ENCODE measurements at places on chromosomes 7 and 10.

DNA sequence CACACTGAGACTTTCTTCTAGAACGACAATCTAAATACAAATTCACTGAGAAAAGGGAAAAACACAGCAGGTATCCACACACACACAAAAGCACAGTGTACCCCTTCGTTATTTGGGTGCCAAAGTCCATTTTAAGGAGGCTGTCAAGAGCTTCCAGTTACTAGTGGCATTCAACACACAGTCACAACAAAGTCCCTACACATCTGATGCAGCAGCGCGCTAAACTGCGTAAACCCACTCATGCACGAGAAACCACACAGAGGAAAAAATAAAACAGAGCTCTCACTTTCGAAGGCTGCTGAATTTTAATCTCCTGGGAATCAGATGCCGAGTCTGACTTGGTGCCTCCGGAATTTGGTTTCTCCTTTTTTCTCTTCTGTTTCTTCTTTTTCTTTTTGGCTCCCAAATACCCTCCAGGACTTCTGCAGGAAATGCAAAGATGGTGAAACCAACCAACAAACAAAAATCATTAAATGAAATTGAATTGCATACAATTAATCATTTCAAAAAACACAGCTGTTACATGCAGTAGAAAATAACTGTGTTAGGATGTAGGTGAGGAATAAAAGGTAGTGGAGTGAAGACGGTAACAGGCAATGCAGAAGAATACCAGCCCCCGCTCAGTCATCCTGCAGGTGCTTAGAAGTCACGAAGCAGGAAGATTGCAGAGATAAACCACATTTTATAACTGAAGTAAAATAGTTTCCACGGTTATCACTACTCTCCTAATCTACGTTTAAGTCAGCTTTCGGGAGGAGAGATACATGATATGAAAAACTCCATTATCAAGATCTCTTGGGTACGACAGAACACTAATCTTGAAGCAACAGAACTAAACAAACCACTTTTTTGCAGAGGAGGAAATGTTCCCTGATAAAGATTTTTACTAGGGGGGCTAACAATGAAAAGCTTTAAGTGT, 27.1 kb downstream of the NMT2 start:
- DNase-seq = no peak

- no peak for DNase-seq
Measured at GRCh38 chr10:45470098-45471012, 96.3 kb downstream of the ALOX5 start.

- no peak for DNase-seq
Measured at GRCh38 chr10:106500925-106501525, 663.5 kb downstream of the SORCS1 start.

DNA sequence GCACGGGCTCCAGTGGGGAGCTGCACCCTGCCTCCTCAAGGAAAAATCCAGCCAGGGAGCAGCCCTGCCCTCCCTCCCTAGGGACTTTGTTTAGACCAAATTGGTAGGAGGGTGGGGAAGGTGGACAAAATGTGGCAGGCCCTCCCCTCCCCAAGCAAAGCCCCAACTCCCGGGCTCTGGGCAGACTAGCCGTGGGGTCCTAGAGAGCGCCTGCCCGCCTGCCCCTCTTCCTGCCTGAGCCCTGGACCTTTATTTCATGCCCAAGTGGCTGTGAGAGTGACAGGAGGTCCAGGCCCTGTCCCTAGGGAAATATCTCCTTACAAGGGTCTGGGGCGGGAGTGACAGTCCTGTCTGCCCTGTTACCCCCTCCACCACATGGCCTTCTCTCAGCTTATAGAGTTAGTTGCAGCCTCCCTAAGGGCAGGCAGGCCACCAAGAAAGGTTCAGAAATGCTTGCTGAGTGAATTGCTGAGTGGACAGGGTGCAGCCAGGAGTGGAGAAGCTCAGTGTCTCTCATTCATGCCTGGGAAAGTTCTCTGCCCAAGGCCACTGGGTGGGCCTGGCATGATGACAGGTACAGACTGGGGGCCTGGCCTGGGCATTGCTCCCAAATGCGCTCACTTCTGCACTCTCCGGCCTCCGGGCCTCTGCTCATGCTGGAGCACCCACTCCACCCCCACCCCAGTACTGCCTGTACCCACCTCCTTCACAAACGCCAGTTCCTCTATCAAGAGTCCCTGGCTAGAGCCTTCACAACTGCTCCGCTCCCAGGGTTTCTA, 25.2 kb downstream of the DNAJB12 start:
- DNase-seq = no peak

- DNase-seq = no peak
Measured at GRCh38 chr7:33639552-33640197, 265.7 kb upstream of the BMPER start.

- no peak for DNase-seq
Measured at GRCh38 chr7:12553416-12553815, 17.1 kb upstream of the SCIN start.

DNA sequence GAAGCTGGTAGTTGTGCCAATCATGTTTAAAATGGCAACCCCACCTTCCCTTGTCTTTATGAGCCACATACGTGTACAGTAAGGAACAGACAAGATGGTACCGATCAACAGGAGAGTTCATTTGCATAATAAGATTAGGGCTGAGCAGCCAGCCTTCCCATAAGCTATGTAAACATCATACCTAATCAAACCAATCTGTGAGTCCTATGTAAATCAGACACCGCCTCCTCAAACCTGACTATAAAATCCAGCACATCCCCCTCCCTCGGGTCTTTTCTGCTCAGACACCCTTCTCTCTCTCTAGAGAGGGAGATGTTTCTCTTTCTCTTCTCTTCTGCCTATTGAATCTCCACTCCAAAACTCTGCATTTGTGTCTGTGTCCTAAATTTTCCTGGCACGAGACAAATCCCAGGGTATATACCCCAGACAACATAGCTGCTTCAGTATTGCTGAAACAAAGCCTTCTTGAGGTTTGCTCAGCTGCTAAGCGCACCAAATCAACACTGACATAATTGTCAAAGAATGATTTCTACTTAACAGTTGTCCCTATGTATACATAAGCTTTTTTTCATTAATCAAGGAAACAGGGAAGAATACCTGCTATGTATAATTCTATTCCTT, 279.2 kb downstream of the THSD7A start:
- no peak for DNase-seq

DNA sequence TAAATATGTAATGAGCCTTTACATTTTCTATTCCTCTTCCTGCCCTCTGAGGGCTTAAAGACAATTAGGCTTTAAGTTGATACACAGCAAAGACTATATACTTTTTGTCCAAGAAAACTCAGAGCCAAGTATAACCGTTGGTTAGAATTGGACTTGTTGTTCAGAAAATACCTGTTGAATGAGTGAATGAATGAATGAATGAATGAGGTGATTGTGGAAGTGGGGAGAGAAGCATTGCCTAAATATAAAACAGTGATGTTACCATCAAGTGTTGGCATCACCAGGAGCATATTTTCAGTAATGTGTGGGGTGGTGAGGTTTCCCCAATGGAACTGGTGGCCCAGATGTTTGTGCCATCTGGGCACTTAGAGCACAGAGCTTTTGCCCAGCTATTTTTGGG, 106.9 kb downstream of the AOAH start:
- DNase-seq = no peak

GRCh38 chr10:130078120-130078519, 32.5 kb downstream of the C10orf143 start:
- DNase-seq = no peak

- DNase-seq = no peak
Measured at GRCh38 chr7:147547252-147547897, 1043.2 kb upstream of the C7orf33 start.

- DNase-seq = no peak
Measured at GRCh38 chr7:48537561-48537960, 366.3 kb downstream of the ABCA13 start.

DNA sequence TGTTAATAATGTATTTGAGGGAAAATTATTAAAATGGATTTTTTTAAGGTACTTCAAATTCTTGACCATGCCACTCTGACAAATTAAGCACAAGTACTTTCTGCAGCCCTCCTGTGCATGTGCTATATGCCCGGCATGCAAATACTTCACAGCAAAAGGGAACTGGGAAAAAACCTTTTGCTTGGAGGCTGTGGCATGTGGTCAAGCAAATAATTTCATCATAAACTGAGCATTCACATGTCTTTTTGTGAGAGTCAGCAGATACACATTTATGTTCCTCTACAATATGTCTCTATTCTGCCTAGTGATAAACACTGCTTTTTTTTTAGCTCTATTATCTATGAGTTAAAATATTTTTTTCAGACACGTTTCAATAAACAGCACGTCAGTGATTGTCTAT, 53.7 kb upstream of the SEMA3A start:
- no peak for DNase-seq

- no peak for DNase-seq
Measured at GRCh38 chr7:55030314-55030713, 11.5 kb downstream of the EGFR start.

GRCh38 chr7:2523941-2524807, 4.6 kb downstream of the LFNG start:
- DNase-seq = peak; percentile 86

- DNase-seq = no peak
Measured at GRCh38 chr7:76369018-76369417, 10.2 kb upstream of the YWHAG start.

- no peak for DNase-seq
Measured at GRCh38 chr7:29270594-29271318, 76.2 kb downstream of the CHN2 start.

DNA sequence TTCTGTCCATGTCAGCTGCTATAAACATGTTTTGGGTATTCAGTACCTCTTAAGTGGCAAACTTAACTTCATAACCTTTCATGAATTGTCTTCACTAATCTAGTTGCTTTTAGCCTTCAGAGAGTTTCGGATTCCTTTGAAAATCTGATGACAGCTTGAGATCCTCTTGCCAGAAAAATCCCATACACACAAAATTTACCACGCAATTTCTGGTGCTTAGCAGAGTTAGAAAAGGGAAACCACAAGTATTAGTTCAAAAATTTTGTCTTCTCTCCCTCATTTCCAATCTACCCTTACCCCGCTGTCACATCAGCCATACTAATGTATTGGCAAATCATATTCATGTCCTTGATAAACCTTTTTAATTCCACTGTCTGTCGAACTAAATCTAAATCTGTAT, 72.7 kb upstream of the TMEM106B start:
- DNase-seq = no peak

DNA sequence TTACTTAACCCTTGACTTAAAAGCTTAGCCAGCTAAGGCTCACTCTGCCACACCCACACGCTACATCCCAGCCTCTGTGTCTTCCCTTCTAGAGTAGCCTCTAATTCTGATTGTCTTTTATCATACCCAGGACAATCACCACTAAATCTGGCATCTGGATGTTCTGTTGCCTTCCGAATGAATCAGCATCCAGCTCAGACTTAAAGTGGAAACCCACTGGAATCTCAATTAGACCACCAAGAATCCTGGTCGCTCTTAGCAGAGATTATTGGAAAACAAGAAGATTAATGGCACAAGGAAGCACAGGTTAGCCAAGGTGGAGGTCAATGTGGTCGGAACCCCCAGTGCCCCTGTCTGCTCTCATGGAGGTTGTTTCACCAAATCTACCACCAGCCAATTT, 404.2 kb upstream of the FOXK1 start:
- DNase-seq = no peak

- no peak for DNase-seq
Measured at GRCh38 chr10:102661658-102662028, 17.4 kb downstream of the TRIM8 start.

GRCh38 chr7:69187824-69188333, 410.4 kb upstream of the AUTS2 start:
- DNase-seq = no peak

- DNase-seq = no peak
Measured at GRCh38 chr7:32335107-32335506, 155.1 kb downstream of the LSM5 start.

DNA sequence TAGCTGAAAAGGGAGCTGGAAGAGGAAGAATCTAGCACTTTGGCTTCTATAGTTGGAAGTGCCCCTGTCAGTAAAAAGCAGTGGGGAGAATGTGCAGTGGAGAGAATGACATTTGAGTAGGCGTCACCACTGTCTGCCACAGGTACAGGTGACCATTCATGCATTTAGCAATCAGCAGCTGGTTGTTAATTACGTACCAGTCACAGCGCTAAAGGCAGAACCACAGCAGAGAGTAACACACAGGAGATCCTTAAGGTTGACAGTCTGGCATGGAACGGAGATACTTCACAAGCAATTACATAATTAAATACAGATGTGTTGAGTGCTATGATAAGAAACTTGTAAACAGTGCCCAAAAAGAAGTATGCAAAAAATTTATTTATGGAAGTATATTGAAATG, 24.8 kb downstream of the C10orf67 start:
- DNase-seq = no peak

GRCh38 chr7:13069841-13070240, 382.4 kb downstream of the ARL4A start:
- no peak for DNase-seq

- DNase-seq = no peak
Measured at GRCh38 chr10:104922810-104923209, 281.7 kb downstream of the SORCS3 start.

- DNase-seq = no peak
Measured at GRCh38 chr10:118985576-118985975, 43.9 kb upstream of the NANOS1 start.

GRCh38 chr7:136585954-136586670, 282.3 kb upstream of the CHRM2 start:
- DNase-seq = no peak

- no peak for DNase-seq
Measured at GRCh38 chr7:40097728-40098127, 36.7 kb downstream of the MPLKIP start.

- no peak for DNase-seq
Measured at GRCh38 chr10:12262278-12262981, 66.4 kb downstream of the CDC123 start.

DNA sequence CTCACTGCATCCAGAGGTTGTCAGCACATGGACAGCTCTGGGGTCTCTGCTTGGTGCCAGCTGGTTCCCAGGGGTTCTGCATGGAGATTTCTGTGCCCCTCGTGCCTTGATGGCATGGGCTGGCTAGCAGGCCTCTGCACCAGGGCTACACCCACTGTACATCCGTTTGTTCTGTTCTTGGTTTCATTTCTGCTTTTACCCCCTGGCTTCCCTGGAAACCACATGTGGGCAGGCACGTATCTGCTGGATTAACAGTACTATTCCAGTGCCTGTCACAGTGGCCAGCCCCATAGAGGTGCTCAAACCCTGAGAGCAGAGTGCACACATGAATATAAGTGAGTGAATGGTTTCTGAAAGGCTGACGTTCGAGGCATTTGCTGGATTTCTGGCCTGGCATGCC, 207.2 kb upstream of the GPR26 start:
- DNase-seq = no peak

- DNase-seq = no peak
Measured at GRCh38 chr10:8898745-8899330, 844.4 kb downstream of the GATA3 start.

GRCh38 chr7:43849047-43849446, 20.3 kb downstream of the MRPS24 start:
- no peak for DNase-seq
